ENCODE measurements at places on chromosomes 1 and 21.

- DNase-seq = no peak
Measured at GRCh38 chr1:37189111-37189510, 154.8 kb upstream of the GRIK3 start.

GRCh38 chr1:90952906-90953305 lies 68.9 kb downstream of the ZNF644 start:
- no peak for DNase-seq

DNA sequence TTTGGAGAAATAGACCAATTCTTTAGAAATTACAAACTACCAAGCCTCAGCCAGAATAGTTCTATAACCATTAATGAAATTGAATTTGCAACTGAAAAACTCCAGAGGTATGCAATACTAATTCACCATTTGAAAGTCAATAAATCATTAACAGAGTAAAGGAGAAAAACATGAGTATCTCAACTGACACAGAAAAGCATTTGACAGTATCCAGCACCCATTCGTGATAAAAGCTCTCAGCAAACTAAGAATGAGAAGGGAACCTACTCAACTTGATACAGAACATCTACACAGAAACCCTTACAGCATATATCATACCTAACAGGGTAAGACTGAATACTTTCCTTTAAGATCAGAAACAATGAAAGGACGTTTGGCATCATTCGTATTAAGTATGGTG lies 54.3 kb downstream of the ST6GALNAC5 start:
- no peak for DNase-seq

- DNase-seq = no peak
Measured at GRCh38 chr1:27152829-27153548, 1.9 kb downstream of the SLC9A1 start.

DNA sequence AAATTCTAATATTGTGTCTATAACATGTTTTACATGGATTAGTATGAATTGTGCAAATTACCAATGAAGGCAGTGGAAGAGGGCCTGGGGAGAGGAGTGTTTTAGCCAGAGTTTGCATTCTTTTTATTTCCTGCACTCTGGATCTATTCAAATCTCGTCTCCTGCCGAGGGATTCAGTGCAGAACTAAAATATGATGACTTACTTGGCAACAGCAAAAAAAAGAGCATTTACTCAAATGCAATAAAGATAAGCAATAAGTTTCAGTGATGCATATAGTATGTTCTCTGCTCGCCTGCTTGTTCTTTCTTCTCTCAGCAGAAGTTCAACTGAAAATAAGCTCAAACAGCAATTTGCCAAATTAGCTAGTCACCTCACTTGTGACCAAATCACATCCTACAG lies 33.4 kb upstream of the NRIP1 start:
- DNase-seq = no peak

GRCh38 chr1:43062527-43063095 lies 103.9 kb upstream of the SLC2A1 start:
- no peak for DNase-seq

GRCh38 chr1:117586747-117587498 lies 18.9 kb upstream of the TENT5C start:
- no peak for DNase-seq

DNA sequence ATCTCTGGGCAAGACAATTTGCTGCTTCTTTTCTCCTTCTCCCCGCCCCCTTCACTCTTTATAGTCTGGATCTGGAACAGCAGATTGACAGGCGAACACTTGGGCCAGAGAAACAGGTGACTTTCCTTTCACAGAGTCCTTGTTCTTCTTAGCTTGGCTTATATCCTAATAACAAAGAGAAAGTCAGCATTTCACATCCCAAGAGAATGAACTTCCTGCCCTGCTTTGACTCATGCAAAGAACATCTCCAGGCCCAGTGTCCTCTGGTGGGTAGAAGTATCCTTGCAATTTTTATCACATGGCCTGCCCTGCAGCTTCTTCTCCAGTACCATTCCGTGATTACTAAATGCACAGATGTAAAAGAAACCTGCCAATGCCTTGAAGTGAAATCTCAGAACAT lies 764.4 kb downstream of the ADGRL2 start:
- DNase-seq = no peak

GRCh38 chr21:39381009-39381408 lies 32.1 kb upstream of the HMGN1 start:
- DNase-seq = no peak

DNA sequence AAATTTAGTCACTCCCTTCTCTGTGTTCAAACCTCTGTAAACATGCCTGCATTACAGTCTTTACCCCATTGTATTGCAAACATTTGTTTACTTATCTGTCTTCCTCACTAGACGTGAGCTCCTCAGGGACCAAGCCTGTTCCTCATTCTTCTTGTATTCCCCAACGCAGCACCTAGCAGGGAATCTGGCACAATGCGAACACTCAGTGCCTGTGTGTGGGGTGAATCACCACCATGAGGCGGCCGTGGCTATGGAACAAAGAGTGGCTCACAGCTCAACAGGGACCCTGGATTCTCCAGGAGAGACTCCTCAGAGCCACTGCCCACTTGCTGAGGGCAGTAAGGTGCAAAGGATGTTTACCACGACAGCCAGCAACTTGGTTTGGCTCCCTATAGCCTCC lies 95.9 kb downstream of the DDX20 start:
- no peak for DNase-seq

- no peak for DNase-seq
Measured at GRCh38 chr1:15005116-15005515, 148.4 kb upstream of the TMEM51 start.

DNA sequence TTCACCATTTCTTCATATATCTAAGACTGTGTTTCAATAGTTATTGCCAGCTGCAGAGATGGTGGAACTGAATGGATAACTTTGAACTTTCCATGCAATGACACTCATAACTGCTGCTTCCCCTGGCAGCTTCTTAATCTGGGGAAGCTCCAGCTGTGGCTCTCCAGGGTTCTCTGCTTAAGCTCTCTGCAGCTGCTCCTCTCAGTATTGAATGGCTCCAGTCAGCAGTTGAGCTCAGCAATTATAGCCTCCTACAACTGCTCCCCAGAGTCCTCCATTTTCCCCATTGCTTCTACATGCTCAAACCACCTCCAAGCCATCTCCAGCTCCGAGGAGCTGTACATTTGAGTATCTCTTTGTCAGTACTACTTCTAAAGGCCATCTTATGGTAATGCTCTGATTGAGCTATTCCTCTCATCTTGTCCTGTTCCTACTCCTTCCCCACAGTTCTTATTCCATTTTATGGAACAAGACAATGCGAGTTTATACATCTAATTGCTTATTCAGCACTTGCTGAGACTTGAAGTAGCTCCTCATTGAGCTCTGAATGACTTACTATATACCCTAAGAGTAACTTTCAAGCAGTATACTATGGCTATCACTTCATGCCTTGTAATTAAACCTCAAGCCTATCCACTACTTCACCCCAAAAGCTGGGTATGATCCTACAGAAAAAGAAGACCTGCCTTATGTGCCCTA lies 362.4 kb downstream of the NEGR1 start:
- DNase-seq = no peak

GRCh38 chr1:208431721-208432120 lies 187.5 kb upstream of the PLXNA2 start:
- no peak for DNase-seq

DNA sequence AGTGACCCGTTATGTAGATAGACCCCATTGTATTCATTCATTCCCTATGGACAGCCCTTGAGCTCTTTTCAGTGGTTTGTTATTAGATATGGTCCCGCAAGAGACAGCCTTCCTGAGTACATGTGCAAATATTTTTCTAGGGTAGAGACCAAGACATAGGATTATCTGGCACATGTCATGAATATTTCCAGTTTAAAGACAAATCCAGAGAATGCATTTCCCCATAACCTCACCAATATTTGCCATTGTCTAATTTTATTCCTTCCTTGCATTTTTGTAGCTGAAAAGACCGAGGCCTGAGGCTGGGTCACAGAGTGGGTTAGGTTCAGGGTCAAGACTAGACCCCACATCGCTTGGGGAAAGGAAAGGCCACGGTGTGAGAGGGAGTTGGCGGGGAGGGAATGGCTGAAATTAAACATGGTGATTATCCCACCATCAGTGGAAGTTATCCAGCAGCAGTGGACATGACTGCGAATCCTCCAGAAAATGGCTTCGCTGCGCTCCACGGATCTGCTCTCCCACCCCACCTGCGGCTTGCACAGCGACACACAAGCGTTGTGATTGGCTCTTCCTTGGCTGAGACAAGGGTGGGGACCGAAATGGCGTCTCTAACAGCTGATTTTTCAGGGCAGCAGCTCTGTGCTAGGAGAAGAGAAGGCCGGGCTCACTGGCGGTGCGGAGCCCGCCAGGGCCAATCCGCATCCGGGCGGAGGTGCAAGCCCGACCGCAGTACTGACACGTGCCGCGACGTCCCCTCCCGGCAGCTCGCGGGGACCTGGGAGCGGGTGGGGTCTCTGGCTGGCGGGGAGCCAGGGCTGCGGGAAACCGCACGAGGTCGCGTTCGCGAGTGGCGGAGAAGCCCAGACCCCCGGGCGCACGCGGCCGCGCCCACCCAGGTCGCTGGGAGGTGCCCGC lies 16.1 kb upstream of the STMN1 start:
- DNase-seq = no peak

GRCh38 chr1:67134695-67135094 lies at the start of gene C1orf141:
Gene C1orf141, minus strand, starts transcription at chr1:67134970. Its CDS starts 7,730 bp downstream, at chr1:67127240.
- DNase-seq = no peak

DNA sequence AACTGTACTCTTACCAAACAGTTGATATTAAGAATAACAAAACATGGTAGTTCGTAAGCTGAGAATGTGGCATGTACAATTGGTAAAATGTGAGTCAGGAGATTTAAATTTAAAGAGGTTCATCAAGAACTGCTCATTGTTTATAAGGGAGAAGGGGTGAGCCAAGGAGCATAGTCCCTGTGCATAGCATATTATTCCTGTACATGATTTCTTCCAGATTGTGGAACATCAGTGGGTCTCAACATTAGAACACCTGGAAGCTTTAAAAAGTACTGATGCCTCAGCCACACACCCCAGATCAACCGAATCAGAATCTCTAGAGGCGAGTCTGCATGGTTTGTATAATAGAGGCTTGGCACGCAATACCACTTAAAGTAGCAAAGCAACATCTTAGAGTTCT lies 56.1 kb downstream of the KCTD3 start:
- no peak for DNase-seq

DNA sequence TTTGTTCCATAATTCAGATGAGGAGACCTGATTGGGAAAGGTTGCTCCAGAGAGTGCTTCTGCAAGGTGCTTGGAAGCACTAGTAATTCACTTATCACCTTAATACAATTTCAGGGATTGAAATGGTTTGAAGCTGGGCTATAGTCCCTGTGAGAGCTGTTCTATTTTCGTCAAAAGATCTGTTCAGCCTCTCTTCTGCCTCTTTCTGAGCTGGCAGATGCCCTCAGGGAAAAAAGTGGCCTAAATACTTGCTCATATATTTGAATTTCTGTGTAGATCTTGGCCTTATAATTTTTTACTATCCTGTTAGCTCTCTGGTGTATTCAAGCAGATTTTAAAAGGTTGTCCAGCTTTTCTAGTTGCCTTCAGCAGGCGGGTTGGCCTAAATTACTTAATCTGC lies 22.3 kb downstream of the C1orf146 start:
- no peak for DNase-seq

- peak; percentile 38 for DNase-seq
Measured at GRCh38 chr1:116257341-116257767, 115.7 kb upstream of the ATP1A1 start.

DNA sequence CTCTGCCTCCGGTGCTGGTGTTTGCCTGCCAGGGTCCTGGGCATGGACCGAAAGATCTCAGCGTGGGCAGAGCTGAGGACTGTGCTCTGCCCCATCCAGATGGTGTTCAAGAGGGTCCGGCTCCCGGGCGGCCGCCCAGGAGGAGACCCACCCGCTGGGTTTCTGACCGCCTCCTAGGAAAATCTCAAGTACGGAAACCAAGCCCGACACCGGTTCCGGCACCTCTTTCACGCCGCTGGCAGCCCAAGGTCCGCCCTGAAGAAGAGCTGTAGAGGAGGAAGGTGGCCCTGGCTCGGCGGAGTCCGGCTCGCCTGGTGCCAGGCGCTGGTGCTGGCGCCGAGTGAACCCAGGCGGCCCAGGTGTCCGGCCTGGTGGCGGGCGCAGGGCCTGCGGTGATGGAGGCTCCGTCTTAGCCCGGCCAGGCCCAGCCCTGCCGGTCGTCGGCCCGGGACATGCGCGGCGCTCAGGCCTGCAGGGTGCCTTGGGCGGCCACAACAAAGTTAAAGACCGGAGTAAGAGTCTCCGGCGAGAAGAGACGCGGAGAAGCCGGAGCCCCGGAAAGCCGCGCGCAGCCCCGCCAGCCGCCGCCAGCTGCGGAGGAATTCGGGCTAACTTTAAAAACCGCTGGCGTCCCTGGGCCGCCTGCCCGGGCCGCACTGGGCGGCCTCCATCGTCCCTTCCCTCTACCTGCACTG lies 1.5 kb downstream of the GRIK3 start:
- no peak for DNase-seq

GRCh38 chr1:116321766-116322175 lies 51.3 kb upstream of the ATP1A1 start:
- no peak for DNase-seq

DNA sequence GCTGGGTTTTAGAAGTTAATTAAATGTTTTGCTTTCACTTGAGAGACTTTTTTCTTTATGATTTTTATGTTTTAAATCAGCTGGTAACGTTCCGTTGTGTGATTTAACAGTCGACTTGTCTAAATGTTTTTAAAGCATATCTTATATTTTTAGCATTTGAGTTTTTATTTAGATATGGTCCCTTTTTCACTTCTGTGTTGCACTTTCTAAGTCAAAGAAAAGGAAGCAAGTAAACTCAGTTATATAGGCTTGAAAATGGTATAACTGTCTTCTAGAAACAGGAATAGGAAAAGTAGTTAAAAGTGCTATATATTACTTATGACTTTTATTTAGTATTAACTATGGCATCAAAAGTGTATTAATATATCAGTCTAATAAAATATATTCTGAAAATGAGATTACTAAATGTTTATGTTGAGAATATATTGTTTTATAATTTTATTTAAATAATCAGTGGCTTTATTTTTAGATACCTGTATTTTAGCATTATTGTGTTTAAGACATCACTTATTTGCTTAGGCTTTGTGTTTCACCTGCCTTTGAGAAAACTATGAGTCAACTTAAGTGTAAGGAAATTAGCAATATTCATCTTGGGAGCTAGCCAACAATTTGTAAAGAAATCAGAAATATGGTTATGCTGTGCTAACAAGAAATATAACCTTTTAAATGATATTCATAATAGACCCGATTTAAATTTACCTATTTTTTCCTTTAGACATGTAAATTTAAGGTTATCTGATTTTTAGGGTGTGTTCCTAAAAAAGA lies 60.5 kb downstream of the RABGAP1L start:
- no peak for DNase-seq

GRCh38 chr1:24020025-24020424 lies 39.9 kb upstream of the SRSF10 start:
- no peak for DNase-seq

DNA sequence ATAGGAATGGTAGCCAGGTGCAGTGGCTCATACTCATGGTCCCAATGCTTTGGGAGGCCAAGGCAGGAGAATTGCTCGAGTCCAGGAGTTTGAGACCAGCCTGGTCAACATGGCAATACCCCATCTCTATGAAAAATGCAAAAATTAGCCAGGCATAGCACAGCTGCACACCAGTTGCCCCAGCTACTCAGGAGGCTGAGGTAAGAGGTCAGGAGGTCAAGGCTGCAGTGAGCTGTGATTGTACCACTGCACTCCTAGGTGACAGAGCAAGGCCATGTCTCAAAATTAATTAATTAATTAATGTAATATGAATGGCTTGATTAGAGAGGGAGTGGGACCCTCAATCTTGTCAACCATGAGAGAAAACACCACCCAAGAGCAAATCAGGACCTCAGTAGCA lies 198.7 kb upstream of the DUSP10 start:
- DNase-seq = no peak

- DNase-seq = no peak
Measured at GRCh38 chr1:229554886-229555621, 3.5 kb downstream of the ABCB10 start.

Measured in stimulated activated CD8-positive, alpha-beta memory T cell treated with anti-CD3 and anti-CD28 coated beads, Interleukin-15, amount 100 ng/mL, for 48 hours (primary cell).